Caudate nucleus (tissue), 63 donors: ENCODE measurements at places on chromosomes 12 and 14.

DNA sequence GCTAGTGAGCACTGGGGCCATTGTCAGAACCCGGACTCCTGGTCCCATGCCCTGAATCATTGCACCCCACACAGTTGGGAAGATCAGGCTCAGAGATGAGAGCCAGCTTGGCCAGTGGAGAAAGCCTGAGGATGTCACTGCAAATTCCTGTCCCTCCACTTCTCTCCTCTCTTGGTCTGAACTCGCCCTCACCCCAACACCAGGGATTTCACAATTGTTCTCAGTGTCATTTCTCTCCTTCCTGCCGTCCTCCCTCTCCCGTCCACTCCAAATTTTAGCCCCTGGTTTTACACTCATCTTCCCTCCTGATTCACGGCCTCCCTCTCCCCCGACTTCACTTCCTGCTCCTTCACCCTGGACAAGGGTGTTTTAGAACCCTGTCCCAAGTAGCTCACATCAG is 11.1 kb downstream of the KRT75 start:
- DNase-seq, result no peak

GRCh38 chr12:70722584-70723343 is 85.5 kb upstream of the PTPRB start:
- DNase-seq, result no peak

GRCh38 chr12:26782372-26783130 is 50.4 kb downstream of the ITPR2 start:
- no peak for DNase-seq

DNA sequence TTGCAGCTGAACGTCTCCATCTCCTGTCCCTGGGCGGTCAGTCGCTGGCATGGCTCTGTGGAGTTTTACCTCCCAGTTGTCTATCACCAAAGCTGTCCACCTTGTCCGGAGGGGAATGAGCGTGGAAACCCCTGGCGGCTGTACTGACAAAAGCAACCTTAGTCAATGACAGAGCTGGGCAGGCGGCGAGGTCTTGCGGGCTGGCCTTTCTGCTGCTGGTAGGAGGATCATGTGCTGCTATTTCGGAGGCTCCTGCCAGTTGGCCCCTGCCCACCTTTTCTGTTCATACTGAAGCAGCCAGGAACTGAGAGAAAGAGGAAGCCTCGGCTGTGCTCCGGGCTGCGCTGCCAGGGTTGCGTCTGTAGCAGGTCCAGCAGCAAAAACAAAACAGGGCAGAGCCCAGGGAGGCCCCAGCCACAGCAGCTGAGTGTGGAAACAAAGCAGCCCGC is 57.7 kb downstream of the HMGA2 start:
- DNase-seq, result no peak

GRCh38 chr14:53547593-53547992 is 394.5 kb upstream of the DDHD1 start:
- no peak for DNase-seq

DNA sequence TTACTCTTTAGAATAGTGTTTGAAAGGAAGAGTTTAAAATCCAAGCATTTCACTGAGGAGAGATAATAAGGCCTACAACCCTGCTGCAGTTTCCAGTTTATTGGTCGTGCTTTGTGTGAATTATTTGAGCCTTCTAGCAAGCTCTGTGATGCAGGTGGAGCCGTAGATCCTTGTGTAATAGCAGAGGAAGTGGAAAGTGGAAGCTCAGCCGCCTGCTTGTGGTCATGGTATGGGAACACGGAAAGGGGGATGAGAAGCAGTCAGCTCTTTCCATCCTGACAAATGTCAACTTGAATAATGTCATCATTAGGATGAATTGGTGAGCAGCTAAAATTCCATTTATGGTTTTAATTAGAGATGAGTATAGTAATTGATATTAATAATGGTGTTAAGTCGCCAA is 29.1 kb downstream of the SYNE2 start:
- DNase-seq, result no peak

DNA sequence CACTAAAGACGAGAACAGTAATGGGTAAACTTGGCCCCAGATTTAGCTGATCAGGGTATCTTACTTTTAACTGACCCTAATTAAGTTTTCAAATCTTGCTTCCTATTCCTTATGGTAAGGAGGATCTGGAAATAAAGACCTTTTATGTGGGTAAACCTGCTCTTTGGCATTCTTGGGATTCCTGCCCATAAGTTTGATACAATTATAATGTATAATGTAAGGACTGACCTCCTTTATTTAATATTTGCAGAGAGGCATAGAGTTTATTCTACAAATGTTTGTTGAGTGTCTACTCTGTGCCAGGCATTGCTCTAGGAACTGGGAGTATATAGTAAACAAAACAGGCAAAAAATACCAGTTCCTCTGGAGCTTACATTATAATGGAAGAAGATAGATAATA is 4.4 kb upstream of the PRDM4 start:
- no peak for DNase-seq

DNA sequence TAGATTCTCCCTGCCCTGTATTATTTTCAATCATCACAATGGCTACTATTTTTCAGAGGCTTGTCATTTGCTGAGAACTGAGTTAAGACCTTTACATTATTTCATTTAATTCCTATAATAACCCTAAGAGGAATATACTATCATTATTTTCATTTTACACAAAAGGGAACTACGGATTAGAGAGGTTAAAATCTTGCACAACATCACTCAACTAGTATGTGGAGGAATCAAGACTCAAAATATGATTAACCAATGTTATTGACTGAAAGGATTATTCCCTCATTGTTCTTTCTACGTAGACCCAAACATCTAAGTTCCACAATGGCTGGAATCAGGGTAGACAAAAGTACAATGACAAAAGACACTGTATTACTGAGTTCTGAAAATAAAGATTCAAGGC is 45.0 kb downstream of the GPR65 start:
- no peak for DNase-seq

- DNase-seq, result no peak
Measured at GRCh38 chr14:33290641-33291040, 352.0 kb downstream of the NPAS3 start.

DNA sequence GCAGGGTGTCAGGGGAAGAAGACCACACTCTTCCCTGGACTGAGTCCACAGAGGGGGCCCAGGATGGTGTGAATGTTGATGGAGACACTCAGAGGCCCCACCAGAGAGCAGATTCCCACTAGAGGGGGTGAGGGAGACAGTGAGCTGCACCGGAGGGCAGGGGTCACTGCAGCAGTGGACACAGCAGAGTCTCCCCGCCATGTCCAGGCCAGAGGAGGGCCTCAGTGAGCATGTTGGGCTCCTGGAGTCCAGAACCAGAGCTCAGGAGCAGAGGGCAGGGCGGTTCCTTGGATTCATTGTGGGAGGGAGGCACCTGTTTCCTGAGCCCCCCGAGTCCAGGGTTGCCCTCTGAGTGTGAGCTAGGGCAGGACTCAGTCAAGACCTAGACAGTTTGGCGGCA is 1.8 kb upstream of the KRT82 start:
- DNase-seq, result no peak

DNA sequence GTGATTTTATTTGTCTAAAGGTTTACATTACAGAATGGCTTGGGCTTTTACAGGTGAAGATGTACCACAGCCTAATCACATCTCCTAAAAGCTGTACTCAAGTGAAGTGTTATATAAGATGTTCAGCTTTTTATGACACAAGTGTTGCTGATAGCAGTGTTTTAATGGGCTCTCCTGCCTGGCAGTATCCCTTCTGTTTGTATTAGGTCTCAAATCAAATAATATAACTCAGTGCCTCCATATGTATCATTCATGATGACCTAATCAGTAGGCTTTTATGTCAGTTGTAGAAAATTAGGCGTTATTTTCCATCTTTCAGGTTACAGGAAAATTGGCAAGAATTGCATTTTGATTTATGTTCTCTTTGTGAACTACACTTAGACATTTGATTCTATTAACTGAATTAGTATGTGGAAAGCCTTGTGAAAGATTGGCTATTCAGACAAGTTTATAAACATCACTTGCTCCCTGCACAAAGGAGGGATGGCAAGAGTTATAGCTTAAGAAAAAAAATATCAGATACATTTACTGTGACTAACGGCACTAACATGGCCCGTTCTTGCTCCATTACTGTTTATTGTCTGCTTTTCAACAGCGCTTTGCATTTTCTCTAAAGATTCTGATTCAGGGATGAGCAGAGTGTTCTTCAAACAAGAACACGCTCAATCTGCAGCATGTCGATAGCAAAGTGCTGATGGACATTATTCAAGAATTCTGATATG is 143.7 kb upstream of the DIO2 start:
- no peak for DNase-seq

DNA sequence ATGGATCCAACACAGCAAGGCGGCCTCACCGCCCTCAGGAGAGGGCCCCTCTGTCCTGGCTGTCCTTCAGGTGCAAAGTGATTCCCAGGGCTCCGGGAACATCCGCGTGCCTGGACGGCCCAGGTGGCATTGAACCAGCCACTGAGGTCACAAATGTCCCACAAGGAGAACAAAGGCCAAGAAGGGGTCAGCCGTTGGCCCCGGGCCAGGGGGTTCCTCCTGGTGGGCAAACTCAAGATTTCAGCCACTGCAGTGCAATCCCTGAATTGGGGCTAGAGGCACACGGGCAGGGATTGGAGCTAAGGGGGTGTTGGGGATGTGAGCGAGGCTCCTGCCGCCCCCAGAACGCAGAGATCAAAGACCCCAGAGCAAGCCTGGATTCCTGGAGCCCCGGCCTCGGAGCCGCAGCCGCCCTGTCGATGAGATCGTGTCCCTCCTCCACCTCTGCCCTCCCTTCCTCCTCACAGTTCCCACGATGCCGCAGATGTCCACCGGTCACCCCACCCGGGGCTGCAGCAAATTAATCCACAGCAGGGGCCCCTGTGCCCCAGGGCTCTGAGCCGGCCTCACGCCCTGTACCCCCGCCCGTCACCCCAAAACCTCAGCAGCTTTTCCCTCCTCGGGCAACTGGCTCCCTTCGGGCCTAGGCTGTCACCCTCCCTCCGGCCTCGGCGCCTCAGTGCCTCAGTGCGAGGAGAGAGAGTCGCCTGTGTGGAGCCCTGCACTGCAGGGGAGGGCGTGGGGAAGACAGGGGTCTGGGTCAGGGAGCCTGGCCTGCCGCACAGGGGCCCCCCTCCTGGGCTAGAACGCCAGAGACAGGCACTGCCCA is 56.7 kb upstream of the GALNT9 start:
- no peak for DNase-seq

DNA sequence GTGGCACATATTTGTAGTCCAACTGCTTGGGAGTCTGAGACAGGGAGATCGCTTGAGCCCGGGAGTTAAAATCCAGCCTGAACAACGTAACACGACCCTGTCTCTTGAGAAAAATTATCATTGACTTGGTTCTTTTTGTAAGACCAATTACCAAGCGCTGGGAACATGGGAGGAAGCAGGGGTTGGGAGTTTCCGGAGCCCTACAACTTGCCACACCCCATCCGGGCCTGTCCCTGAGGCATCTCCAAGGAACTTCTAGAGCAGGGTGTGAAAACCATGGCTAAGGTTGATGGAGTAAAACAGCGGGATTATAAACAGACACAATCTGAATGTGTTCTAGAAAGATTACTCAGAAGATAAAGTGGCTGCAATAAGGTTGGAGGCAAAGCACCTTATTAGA is 10.3 kb downstream of the PLXNC1 start:
- no peak for DNase-seq

DNA sequence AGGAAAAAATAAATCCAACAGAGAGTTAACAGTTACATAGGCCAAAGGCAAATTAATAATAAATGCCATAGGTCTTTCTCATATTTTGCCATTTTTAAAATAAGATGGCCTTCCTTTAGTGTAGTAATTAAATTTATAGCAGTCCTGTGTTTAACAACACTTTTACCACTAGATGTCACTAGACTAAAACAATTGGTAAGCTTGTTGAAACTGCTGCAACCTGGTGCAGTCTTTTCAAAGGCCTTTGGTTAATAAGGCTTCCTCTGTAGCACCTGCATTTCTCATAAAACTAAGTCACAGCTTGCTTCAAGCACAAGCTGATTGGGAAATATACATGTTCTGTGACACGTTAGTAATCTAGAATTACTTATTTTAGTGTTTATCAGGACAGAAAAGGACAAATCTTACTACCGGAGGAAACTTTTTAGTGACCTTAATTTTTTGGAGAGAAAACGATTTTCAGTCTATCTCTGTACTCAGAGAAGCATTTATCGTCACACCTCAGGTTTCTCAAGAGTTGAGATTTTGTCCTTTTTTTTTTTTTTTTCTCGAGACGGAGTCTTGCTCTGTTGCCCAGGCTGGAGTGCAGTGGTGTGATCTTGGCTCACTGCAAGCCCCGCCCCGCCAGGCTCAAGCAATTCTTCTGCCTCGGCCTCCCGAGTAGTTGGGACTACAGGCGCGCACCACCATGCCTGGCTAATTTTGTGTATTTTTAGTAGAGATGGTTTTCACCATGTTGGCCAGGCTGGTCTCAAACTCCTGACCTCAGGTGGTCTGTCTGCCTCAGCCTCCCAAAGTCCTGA is 20.0 kb downstream of the BORCS5 start:
- no peak for DNase-seq

GRCh38 chr14:73269729-73270531 is 32.6 kb downstream of the PAPLN start:
- peak; percentile 4 for DNase-seq

DNA sequence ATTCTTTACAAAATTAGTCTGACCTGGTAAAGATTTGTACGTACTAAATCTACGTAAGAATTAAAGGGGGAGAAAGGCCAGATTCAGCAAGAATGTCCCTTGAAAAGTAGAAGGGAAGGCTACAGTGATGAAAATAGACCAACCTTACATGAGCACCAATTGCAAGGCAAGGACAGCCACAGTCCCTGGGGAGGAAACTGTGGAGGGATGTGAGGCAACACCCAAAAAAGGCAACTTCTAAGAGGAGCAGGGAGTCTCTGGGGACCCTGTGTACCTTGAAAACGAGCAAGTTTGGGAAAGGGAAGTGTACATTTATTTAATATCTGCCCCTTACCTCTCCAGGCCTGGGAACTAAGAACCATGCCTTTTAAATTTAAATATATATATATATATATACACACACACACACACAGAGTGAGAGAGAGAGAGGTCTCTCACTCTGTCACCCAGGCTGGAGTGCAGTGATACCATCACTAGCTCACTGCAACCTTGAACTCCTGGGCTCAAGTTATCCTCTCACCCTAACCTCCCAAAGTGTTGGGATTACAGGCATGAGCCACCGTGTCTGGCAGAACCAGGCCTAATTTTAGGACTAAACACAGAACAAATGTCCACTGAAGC is 56.4 kb downstream of the TMCC3 start:
- no peak for DNase-seq

DNA sequence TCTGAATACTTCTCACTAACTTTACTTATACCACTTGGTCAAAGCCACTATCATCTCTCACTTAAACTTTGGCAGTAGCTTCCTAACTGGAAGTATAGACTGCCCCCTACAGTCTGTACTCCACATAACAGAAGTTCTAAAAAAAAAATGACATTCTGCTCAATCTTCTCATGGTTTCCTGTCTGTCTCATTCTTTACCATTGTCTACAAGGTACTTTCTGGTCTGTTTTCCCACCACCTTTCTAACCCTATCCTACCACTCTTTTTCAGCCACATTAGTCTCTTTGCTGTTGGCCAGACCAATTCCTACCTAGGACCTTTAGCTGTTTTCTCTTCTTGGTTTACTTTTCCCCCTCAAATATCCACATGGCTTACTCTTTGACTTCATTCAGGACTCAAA is 14.7 kb downstream of the CPSF6 start:
- DNase-seq, result no peak

GRCh38 chr14:51209457-51209856 is 30.6 kb upstream of the TMX1 start:
- no peak for DNase-seq

- no peak for DNase-seq
Measured at GRCh38 chr14:68846466-68846865, 53.6 kb upstream of the ZFP36L1 start.
